ENCODE measurements at places on chromosomes 3 and 15.

GRCh38 chr15:82774496-82774895 is 31.4 kb downstream of the FSD2 start:
- no peak for DNase-seq

GRCh38 chr3:154458560-154458959 is 28.6 kb upstream of the GPR149 start:
- no peak for DNase-seq

DNA sequence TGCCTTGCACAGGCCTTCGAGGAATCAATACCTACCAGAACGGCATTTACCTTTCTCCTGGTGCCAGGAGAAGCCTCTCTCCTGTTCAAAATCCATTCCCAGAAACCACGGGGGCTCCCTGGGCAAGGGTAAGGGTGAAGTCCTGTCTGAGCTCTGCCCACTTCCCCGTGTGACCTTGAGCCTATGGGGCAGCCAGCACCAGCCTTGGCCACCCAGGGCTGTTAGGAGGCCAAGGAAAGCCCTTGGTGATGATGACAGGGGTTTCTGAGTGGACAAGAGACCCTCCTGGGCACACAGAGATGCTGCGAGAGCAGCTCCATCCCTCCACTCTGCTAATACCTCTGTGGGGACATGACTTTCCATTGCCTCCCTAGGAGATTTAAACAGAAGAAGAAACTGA is 5.9 kb downstream of the SCN5A start:
- DNase-seq, result no peak

- DNase-seq, result peak; percentile 26
These were observed 680 bp downstream of the SMARCC1 start for GRCh38 chr3:47780741-47781684.

- DNase-seq, result no peak
These were observed 10.0 kb upstream of the USP3 start for GRCh38 chr15:63494408-63494807.

- DNase-seq, result no peak
These were observed 5.8 kb upstream of the PLOD2 start for GRCh38 chr3:146166826-146167225.

- no peak for DNase-seq
These were observed 24.4 kb downstream of the ZNF710 start for GRCh38 chr15:90025489-90026033.

DNA sequence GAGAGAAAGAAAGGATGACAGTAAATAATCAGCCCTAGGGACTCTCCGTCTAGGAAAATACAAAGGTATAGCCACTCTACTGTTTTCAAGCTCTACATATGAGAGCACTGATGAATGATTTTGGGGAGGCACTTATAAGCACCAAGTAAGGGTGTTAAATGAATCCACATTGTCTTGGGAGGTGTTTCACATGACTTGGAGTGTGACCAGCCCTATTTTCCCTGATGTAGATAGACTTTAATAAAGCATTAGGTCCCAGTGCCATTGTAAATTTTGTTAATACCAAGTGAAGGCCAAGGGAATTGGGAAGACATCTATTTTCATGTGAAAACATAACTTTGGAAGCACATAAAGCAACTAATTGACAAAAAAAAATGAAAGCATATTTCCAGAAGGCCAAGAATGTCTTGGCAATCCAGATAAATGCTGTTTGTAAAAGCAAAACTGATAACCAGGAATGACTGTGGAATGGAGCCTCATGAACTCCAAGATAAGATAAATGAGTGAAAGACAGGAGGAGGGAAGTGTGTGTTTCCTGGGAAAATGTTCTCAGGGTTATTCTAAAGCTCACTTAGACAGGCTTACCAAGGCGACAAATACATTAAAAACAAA is 96.0 kb upstream of the MYZAP start:
- DNase-seq, result no peak

DNA sequence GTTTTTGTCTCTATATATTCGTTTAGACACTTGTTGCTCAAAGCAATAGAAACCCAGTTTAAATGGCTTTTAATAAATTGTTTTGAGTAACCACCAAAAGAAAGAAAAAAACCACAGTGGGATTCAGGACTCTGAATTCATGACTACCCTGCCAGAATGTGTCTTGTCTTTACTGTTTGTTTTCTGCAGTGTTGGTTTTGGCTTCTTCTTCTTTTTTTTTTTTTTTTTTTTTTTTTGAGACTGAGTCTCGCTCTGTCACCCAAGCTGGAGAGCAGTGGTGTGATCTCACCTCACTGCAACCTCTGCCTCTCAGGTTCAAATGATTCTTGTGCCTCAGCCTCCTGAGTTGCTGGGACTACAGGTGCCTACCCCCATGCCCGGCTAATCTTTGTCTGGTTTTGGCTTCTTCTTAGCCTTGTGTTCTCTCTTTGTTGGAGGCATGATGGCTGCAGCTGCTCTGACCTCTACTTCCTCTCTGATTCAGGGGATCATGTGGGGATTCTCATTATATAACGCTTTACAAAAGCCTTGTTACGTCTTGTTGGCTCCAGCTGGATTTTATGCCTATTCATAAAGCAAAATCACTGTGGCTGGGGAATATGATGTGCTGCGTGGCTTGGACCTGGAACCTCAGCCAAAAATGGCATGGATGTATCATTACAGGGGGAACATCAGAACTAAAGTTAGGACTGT is 54.0 kb downstream of the PLS1 start:
- peak; percentile 40 for DNase-seq

DNA sequence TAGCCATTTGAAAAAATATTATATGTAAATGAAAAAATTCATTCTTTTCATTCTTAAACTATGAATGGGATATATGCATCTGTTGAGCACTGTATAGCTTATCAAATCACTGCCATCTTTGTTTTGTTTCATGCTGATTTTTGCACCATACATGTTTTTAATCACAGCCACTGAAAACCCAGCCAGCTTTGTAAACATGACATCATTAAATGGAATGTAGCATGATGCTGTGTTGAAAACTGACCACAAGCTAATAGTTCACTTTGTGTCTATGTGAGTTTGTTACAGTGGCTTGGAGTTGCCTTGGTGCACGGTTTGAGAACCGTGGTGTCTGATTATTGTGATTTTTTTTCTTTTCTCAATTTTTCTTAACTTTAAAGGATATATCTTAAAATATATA is 75.7 kb downstream of the GMPS start:
- DNase-seq, result no peak

- no peak for DNase-seq
These were observed 127.4 kb upstream of the FEZF2 start for GRCh38 chr3:62500556-62501288.

- no peak for DNase-seq
These were observed 356.0 kb downstream of the SHQ1 start for GRCh38 chr3:72492240-72492639.

GRCh38 chr3:63914312-63914711 is 2.1 kb upstream of the SCAANT1 start:
- DNase-seq, result no peak

DNA sequence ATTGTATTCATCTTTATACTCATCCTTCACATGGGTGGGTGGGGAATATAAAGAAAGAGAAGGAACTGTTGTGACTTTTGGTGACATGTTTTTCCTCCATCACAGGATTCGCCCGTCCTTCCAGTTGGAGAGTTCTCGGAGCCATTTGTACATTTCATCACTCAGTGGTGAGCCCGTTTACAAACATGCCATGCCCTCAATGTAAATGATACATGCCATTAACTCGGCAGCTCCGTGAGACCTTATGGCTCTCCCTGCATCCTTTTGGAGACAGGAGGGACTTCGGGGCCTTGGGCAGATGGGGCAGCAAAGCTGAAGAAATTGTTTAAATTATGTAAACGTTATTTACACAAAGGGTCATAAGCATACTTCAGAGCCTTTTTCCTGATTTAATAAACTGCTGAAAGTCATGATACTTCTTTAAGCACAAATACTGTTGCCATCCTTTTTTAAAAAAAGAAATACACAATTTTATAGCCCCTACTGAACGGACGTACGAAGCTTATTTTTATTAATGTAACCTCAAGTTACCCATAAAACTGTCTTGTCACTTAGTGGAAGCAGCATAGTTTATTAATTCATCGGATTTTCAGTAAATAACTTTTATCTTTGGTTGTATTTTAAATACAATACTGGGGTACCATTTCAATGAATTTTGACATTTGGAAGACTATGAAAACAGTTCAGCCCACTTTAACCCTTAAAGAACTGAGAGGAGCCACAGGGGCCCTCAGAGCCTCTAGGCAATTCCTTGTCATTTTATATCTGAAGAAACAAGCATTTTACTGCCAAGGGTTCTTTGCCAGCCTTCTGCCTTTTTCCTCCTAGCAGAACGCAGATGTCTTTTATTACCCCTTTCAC is 55.6 kb upstream of the SKOR1 start:
- no peak for DNase-seq

- DNase-seq, result no peak
These were observed 15.9 kb upstream of the SPTSSB start for GRCh38 chr3:161386991-161387770.

DNA sequence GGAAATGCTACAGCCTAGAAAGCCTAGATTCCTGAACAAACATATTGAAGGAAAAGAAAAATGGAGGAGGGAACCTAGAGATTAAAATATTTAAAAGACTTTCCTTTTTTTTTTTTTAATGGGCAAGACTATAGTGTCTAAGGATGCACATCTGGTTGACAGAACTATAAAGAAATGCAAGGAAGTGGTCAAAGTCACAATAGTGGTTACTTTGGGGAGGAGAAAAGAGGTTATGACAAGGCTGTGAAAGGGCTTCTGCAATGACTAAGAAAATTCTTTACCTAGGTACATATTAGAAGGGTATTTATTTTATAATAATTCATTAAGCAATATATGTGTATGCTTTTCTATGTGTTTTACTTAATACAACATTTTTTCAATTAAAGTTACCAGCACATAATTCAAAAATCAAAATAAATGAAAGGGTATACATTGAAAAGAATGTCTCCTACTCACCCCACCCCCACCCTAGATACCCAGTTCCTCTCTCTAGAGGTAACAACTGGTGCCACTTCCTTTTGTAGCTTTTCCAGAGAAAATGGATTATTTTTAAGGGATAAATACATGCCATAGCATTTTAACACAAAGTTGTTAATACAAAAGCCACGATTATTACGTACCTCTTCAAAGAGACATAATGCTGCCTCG is 70.1 kb downstream of the HERC1 start:
- no peak for DNase-seq

- DNase-seq, result no peak
These were observed 81.7 kb upstream of the NMNAT3 start for GRCh38 chr3:139759470-139759869.

- peak; percentile 12 for DNase-seq
These were observed 639 bp downstream of the FOXP1 start for GRCh38 chr3:71582612-71583565.

- DNase-seq, result no peak
These were observed 38.4 kb upstream of the FURIN start for GRCh38 chr15:90829942-90830440.

- DNase-seq, result no peak
These were observed 7.8 kb upstream of the NR2F2 start for GRCh38 chr15:96322536-96323318.

- DNase-seq, result no peak
These were observed 74.1 kb downstream of the ARHGAP31 start for GRCh38 chr3:119368298-119368697.

- DNase-seq, result no peak
These were observed 226.7 kb upstream of the MCTP2 start for GRCh38 chr15:94004697-94005096.

DNA sequence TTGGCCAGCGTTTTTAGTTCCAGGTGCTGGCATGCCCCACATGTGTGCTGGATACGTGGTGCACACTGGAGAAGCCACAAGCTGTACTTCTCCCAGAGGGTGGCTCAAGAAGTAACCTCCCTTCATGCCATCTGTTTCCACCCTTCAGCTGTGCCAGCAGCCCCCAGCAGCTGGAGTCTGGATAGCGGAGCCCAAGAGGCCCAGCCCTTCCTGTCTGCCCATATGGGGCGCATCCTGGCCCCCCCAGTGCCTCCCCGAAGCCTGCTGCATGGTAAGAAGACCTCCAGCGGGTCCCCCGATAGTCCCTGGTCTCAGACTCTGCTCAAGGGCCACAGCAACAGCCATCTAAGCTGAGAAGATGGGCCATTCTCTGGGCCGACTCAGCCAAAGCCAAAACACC is 5.8 kb upstream of the MANF start:
- DNase-seq, result no peak

DNA sequence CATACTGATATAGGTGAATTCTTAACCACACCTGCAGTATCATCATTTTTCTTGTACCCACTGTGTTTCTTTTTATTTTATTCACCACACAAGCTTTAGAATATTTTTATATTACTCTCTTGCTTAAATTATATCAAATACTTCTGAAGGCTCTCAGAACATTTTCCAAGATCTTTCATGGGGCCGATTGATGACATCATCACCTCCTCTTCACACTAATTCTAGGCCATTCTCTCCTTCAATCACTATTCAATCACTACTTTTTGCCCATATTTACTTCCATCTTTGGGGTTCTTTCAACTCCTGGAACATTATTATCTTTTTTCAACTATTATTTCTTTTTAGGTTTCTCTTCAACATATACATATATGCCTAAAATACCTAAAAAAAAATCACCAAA is 1438.8 kb upstream of the ALCAM start:
- DNase-seq, result no peak

DNA sequence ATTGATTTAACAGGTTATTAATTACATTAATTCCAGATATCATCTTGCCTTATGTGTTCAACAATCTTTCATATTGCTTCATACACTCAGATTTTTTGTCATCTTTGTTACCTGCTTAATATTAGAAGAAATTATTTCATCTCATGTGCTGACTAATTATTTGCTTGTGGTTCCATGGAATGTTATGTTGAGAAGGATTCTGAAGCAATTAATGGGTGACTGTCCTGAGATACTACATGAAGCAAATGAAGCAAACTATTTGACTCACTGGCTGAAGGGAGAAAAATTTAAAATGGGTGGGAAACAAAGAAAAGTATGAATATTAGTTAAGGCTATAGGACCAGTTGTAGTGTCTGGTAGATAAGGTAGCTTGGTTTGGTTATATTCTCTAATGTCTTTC is 443.8 kb upstream of the EPHA6 start:
- DNase-seq, result no peak

- no peak for DNase-seq
These were observed 103.5 kb downstream of the MITF start for GRCh38 chr3:69842789-69843188.

DNA sequence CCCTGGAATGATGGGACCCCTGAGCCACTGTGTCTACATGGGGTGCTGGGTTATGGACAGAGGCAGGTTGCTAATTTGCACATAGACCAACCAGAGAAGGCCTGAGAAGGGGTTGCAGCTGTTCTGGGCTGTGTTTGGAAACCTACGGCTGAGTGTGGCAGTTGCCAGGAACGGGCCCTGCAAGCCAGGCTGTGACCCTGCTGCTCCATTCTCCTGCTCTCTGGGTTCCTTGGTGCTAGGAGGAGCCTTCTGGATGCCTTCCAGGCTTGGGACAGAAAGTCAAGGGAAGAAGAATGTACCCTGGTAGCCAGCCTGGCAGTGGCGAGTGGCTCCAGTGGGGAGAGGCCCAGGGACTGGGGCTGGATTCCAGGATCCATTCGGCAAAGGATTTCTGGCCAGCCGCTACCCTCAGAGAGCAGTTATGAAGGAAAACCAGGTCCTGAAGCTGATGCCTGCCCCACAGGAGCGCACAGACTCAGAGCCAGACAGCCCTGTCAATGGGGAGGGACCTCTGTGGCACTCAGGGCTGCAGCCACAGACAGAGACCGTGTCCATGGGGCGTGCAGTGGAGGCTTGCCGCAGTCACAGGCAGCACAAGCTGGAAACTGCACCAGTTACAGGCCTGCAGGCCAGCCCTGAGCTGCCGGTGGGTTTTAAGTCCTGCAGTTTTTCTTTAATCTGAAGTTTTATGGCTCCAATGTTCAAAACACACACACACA is 55.1 kb upstream of the ACAD9 start:
- DNase-seq, result no peak

Measured in NCI-H1105 treated with DMSO at 0.1 percent for 48 hours (cell line).